Placental pericyte (primary cell): ENCODE measurements at places on chromosomes 16 and 17. TPM values are rescaled to one million over a fixed set of nuclear protein-coding genes. Genes with fewer than 3 reads are reported as not detected.

The KRT28 gene
- not detected in 2 replicates for total RNA-seq

The ACE gene
- total RNA-seq: 0.14 and 0.44 TPM in 2 replicates

The USP6 gene
- total RNA-seq: under 0.01 TPM in 2 replicates

The CXCL16 gene
- 0.57 and 3.1 TPM in 2 replicates for total RNA-seq

The PKMYT1 gene
- total RNA-seq: 0.22 and 27.1 TPM in 2 replicates

The OSGIN1 gene
- 5.9 TPM in 2 replicates for total RNA-seq

The PRCD gene
- 3.5 and 4.3 TPM in 2 replicates for total RNA-seq

The DNAAF1 gene
- not detected in 2 replicates for total RNA-seq

The TMEM238L gene
- not detected in 2 replicates for total RNA-seq

The CDR2L gene
- 13.3 and 44.7 TPM in 2 replicates for total RNA-seq

The CCL22 gene
- total RNA-seq: not detected in 2 replicates

The GNAO1 gene
- 0.22 and 0.29 TPM in 2 replicates for total RNA-seq

The KRT9 gene
- total RNA-seq: not detected in 2 replicates

The KRT27 gene
- not detected in 2 replicates for total RNA-seq

The SPPL2C gene
- not detected in 2 replicates for total RNA-seq

The CACNA1H gene
- 0.66 and 2.4 TPM in 2 replicates for total RNA-seq

The PHF12 gene
- total RNA-seq: 43.8 and 44.6 TPM in 2 replicates
